Stimulated activated CD8-positive, alpha-beta memory T cell treated with anti-CD3 and anti-CD28 coated beads, Interleukin-15, amount 100 ng/mL, for 1 hour (primary cell): ENCODE measurements at places on chromosomes 7 and 10.

DNA sequence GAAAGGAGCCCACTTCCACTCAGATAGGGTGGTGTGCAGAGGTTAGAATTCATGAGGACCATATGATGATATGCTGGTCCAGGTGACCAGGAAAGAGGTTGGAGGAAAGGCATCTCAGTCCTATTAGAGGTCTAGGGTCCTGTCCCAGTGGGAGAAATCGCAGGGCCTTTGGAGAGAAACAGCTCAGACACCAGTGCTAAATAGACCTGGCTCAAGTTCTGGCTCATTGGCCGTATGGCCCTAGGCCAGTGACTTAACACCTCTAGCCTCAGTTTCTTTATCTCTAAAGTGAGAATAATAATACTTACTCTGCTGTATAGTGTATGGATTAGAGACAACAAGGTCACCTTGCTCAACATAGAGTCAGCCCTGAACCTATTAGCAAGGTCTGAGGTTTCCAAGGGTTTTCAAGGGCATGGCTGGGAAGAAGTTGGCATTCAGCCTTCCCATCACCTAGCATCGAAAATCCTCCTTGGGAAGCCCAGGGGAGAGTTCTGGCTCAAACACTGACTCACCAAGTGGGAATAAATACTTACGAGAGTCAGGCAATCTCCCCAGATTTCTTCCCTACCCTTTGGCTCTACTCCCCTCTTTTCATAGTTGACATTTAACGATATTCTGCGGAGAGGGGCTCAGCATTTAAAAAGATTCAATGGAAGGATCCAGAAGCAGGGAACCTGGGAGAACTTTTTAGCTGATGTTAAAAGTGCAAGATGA lies 473.1 kb upstream of the PODXL start:
- no peak for DNase-seq

DNA sequence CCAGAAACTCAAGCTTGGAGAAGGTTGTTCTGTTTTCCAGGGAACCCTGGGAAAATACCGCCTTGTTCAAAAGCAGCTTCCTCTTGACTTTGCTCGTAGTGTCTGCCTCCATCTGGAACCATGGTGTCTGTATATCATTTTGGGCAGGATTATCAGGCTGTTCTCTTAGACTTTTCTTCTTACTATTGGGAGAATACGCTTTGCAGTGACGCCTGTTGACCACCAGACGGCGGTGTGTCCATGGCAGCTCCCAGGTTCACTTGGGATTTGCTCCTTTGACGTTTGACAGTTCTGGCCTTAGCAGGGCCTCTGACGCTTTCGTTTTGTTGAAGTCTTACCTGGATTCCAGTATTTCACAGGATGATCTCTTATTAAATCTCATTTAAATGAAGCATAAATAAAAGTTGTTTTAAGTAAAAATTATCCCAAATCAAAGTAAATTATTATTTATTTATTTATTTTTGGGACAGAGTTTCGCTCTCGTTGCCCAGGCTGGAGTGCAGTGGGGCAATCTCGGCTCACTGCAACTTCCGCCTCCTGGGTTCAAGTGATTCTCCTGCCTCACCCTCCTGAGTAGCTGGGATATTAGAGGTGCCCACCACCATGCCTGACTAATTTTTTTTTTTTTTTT lies 41.8 kb upstream of the GJD4 start:
- no peak for DNase-seq

DNA sequence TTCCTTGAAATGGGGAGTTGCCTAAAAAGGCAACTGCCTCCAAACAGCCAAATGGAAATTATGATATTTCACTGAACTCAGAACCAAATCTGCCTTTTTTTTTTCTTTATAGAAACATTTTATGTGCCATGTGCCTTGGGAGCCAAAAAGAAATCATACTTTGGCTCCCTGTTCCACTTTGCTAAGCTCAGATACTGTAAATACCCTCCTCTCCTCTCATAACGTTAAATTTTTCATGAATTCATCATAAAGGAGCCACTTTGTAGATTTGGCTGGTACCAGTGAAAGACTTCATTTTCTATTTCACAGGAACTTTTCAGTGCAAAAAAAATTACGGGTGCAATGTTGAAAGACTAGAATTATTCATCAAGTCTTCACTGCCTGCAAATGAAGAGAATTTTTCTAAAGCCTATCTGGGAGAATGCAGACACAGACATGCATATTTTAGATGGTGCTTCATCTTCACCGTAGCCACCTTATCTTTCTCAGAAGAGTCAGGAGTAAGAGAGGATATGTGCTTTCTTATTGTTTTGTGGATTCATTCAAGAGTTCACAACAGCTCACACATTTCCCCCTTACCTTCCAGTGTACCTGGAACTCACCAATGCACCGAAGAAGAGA lies 742.3 kb upstream of the GALNT17 start:
- no peak for DNase-seq

DNA sequence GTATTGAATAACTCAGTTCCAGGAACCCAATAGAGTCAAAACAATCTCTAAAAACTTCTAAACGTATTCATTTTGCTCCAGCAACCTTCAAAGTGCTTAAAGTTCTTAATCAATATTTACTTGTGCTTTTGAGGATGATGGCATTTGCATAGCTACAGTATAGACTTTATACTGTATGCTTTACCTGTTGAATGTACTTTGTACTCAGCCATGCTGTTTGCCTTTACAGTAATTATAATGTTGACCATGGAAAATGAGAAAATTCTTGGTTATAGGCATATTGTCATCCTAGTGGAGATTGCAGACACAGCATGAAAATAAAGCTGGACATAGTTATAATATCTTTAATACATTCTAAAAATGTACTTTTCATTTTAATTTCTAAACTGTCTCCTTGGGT lies 762.7 kb upstream of the PHF14 start:
- DNase-seq = no peak

- DNase-seq = no peak
These were observed 80.5 kb upstream of the CYP2C9 start for GRCh38 chr10:94858005-94858404.

GRCh38 chr7:116327752-116328151 lies 117.4 kb downstream of the TES start:
- no peak for DNase-seq

DNA sequence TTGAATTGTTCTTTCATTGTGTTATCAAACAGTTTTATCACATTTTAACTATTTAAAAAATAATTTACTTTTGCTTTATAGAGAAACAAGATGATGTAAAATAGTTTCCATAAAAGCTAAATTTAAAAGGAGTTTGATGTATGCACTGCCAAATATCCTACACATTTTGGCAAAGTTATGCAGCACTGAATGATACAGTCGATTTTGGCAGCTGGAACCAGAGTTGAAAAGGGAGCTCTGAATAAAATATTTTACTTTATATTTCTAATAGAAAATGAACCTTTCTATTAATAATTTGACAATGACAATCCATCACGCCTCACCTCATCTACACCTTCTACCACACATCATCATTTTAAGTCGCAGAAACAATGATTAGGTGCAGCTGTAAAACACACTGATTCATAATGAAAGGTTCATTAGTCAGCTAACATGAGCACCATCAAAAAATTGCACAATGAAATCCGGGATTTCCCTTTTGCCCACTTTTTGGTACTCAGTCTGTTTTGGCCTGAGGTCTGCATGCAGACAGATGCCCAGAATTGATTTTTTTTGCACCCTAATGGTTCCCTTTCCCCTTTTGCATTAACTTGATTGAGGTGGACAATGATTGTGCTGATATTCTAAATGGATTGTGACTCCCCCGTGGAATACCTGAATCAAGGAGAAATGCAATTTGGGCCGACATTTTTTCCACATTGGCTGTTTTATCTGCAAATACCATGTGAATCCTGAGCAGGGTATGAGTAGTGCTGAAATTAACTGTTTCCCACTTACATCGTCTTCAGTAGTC lies 105.8 kb downstream of the THSD7A start:
- no peak for DNase-seq

DNA sequence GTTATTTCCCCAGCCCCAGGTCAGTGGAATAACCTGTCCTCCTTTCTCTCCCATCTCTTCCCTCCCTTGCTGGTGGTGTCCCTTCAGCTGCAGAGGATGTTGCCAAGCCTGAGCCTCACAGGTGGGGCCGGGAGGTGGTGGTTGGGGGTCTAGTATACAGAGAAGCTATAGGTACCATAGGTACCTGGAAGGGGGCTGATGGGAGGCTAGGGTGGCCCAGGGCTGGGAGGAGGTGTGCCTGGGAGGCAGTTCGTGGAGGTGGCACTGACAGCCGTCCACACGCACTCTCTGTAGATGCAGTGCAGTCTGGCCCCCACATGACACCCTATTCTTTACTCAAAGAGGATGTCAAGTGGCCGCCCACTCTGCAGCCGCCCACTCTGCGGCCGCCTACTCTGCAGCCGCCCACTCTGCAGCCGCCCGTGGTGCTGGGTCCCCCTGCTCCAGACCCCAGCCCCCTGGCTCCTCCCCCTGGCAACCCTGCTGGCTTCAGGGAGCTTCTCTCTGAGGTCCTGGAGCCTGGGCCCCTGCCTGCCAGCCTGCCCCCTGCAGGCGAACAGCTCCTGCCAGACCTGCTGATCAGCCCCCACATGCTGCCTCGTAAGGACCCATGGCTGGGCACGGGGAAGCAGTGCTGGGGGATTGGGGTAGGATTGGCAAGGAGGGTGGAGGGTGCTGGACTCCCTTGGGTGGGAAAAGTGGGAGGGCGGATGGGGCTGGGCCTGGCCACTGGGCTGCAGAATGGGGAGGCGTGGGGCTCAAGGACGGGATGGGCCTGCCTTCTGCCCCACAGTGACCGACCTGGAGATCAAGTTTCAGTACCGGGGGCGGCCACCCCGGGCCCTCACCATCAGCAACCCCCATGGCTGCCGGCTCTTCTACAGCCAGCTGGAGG lies 9.5 kb downstream of the IRF5 start:
- no peak for DNase-seq

DNA sequence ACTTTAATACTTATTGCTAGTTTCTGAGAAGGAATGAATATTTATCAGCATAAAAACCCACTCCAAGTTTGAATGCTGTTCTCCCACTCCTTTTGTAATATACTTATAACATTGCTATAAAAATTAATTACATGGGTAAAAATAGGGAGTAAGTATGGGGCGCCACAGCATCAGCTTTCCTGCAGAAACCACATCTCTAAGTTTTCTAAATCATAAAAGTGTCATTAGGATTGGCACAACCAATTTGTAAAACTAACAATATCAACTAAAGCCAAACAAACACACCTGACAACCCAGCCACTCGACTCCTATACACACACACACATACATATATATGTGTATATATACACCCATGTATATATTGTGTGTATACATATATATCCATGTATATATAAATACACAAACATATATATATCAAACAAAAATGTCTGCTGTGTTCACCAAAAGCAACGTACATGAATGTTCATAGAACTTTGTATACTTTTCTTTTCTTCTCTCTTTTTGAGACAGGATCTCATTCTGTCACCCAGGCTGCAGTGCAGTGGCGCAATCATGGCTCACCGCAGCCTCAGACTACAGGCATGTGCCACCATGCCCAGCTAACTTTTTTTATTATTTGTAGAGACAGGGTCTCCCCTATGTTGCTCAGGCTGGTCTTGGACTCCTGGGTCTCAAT lies 14.8 kb upstream of the LRRC17 start:
- no peak for DNase-seq

GRCh38 chr10:21173802-21174714 lies 276.9 kb upstream of the NEBL start:
- DNase-seq = no peak

DNA sequence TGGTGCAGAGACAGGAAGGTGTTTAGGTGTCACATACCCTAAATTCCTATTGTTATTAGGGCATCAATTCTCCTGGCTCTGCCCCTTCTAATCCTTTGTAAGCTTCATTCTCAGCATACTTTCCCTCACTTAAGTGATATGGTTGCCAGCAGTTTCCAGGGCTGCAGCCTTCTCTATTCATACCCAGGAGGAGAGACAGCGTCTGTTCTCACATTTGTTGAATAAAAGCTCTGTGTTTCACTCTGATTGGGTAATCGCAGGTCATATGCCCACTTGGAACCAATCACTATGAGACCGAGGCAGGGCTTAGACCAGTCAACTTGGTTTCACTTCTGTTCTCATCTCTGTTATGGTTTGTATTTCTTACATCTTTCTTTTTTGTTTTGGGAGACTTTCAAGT lies 109.6 kb upstream of the MTPN start:
- no peak for DNase-seq

- DNase-seq = no peak
These were observed 11.1 kb downstream of the ABCB1 start for GRCh38 chr7:87589631-87590030.

- no peak for DNase-seq
These were observed 193.2 kb downstream of the ELFN1 start for GRCh38 chr7:1863091-1863900.

- no peak for DNase-seq
These were observed 51.5 kb downstream of the CCDC71L start for GRCh38 chr7:106609416-106609815.

GRCh38 chr7:85068799-85069198 lies 118.1 kb downstream of the SEMA3D start:
- DNase-seq = no peak

DNA sequence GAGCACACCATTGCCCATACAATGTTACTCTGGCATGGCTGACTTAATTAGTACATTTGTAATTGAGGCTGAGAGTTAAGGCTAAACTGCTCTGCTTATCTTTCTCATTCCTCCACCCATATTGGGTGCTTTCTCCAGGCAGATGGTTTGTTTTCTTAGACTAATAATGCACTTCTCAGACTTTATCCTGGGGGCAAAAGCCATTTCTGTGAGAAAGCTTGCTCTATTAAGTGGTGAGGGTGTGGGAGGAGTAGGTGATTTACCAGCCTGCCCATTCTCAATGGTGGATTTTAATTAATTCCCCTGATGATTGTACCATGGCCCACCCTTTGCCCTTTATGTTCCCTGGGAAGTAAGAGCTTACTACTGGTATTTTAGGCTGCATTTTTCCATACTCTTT lies 174.8 kb downstream of the FOXP2 start:
- DNase-seq = no peak

DNA sequence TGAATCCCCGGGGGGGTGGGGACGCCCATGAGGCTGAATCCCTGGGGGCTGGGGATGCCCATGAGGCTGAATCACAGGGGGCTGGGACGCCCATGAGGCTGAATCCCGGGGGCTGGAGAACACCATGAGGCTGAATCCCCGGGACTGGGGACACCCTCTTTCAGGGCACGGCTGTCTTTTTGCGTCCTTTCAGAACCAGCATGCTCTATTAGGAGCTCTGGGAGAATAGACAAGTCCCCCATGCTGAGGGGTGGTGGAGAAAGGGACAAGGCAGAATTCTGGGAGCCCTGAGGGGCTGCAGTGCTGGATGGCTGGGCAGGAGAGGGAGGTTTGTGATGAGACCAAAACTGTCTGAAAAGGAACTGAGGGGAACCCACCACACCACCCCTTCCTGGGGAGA lies 257.3 kb upstream of the TCERG1L start:
- DNase-seq = no peak
